ENCODE measurements at places on chromosomes 3 and 15. TPM values are rescaled to one million over a fixed set of nuclear protein-coding genes. Genes with fewer than 3 reads are reported as not detected.
A peak's percentile ranks its signal among the peaks of the same experiment; 100 is the strongest.

Gene TMA7
- 241 TPM for total RNA-seq

Gene PATL2
- total RNA-seq: 36.8 TPM

Gene TRIM71
- not detected for total RNA-seq

Gene DGKG
- 0.13 TPM for total RNA-seq

Gene SELENOK
- 80.9 TPM for total RNA-seq

GRCh38 chr3:171190668-171191067 is 164.1 kb upstream of the SLC2A2 start:
- H3K4me3 ChIP-seq: no peak overlapping the region
- H3K4me1 ChIP-seq: peaks cover 45% of the 10 kb centered on the region
- no peak overlapping the region for H3K27ac ChIP-seq
- H3K27me3 ChIP-seq: no peaks in the 10 kb centered on the region
- no peak for DNase-seq

DNA sequence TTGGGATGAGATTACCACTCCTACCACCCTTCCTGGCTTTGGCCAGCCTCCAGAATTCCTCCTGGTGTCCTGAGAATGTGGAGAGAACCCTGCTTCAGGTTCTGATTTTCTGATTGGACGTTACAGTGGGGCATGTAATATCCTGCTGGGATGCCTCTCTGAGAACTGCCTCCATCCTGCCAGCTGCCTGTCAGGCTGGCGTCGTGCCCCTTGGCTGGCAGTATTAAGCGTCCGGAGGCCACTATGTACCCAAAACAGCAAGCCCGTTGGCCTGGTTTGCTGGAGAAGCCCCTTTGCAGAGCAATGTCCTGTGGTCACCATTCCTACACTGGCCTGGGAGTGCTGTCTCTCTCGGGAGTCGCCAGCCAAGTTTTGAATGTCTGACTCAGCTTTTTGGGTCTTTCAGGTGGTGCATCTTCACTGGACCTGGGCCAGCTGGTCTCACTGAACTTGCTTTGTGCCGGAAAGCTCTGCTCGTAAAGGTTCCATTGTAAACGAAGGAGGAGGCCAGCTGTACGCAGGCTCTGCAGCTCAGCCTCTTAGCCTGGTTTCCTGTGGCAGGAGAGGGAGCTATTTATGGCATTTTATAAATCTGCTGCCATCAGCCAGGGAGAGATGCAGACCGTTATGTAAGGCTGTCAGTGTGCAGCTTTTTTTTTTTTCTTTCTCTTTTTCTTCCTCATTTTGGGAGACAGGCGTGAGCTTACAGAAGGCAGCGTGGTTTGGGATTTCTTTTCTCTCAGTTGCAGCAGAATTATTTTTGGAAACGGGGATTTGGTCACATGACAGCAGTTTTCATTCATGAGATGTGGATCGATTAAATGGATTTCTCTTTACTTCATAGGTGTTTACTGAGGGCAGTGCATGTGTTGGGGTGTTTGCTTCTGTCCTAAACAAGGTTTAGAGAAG is 19.0 kb upstream of the TRAK1 start:
- H3K36me3 ChIP-seq: peaks cover 7% of the 10 kb centered on the region
- H3K27ac ChIP-seq: no peak overlapping the region
- H3K4me3 ChIP-seq: no peak overlapping the region
- no peak for DNase-seq
- no peaks in the 10 kb centered on the region for H3K27me3 ChIP-seq
- no peaks in the 10 kb centered on the region for H3K4me1 ChIP-seq

DNA sequence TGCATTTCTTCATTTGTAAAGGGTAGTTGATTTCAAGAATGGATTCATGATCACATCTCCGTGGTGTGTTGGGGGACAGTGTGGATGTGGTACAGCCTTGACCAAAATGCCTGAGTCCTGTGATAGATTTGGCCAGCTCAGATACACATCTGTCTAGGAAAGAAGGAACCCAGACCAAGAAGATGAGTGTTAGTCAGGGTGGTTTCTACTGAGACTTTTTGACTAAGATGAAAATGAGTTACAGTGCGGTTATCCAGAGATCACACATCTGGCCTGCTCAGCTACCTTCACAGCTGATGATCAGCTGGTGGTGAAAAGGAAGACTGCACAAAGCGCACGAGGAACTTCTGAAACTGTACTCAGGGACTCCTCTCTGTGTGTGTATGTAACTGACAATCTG is 68.0 kb downstream of the FNDC3B start:
- peaks cover 14% of the 10 kb centered on the region for H3K36me3 ChIP-seq
- peak overlapping the region; percentile 94 for H3K27ac ChIP-seq
- peaks cover 2% of the 10 kb centered on the region for H3K27me3 ChIP-seq
- peak; percentile 76 for DNase-seq
- peak overlapping the region; percentile 67 for H3K4me3 ChIP-seq

DNA sequence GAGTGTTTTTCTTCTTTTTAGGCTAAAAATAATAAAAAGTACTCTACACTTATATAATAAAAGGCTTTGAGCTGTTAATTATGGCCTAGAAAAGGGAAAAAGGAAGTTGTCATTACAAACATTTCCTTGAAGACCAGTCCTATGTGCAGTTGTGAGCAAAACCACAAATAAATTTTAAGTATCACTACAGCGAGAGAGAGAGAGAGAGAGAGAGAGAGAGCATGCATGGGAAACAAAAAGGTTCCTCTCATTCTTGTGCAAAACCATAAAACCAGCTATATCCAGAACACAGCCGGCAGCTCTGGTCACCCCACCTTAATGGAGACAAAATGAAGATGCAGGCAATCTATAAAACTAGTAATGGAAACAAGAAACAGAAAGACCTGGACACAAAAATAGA is 33.6 kb downstream of the HEG1 start:
- peak overlapping the region; percentile 24 for H3K27ac ChIP-seq
- no peak for DNase-seq
- H3K36me3 ChIP-seq: peaks cover 73% of the 10 kb centered on the region
- peaks cover 63% of the 10 kb centered on the region for H3K4me1 ChIP-seq
- no peaks in the 10 kb centered on the region for H3K27me3 ChIP-seq

- no peaks in the 10 kb centered on the region for H3K27me3 ChIP-seq
- H3K4me1 ChIP-seq: peaks cover 5% of the 10 kb centered on the region
- H3K4me3 ChIP-seq: no peak overlapping the region
- peak overlapping the region; percentile 38 for H3K27ac ChIP-seq
- DNase-seq: no peak
Observed at GRCh38 chr15:34252545-34252944, 27.7 kb downstream of the EMC4 start.

DNA sequence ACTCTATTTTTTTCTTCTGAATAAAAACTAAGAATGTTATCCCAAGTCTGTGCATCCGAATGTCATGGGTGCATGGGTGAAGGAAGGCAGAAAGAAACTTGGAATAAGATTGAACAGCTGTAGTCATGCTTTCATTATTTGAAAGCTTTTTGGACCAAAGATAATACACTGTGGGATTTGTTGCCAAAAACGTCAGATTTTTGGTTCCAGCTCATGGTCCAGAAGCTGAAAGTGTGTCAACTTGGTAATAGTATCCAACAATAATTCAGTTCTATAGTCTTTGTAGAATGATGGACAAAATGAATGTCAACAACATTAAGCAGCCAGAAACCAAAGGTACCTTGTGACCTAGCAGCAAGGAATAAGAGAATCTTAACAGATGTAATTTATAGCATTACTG is 327.9 kb upstream of the ADAMTS9 start:
- no peaks in the 10 kb centered on the region for H3K36me3 ChIP-seq
- no peak for DNase-seq
- no peaks in the 10 kb centered on the region for H3K27me3 ChIP-seq
- no peak overlapping the region for H3K4me3 ChIP-seq
- H3K4me1 ChIP-seq: no peaks in the 10 kb centered on the region

DNA sequence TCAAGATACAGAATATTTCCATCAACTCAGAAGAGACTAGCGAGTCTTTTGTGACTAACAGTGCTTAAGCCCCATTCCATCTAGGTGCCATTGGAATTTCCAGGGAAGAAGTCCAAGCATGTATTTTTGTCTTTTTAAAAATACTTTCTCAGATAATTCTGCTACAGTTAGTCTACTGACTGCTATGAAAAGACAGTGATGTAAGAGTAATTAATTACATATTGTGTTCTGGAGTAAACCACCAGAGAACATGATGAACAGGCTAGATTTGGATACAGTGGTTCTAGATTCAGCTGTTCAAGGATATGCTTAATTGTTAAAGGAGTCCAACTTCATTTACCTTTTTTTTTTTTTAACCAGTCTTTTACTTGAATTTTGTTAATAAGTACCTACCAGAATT is 34.8 kb upstream of the PAK6 start:
- H3K36me3 ChIP-seq: peaks cover 50% of the 10 kb centered on the region
- no peak overlapping the region for H3K27ac ChIP-seq
- H3K27me3 ChIP-seq: no peaks in the 10 kb centered on the region
- DNase-seq: no peak
- H3K4me3 ChIP-seq: no peak overlapping the region
- H3K4me1 ChIP-seq: no peaks in the 10 kb centered on the region

DNA sequence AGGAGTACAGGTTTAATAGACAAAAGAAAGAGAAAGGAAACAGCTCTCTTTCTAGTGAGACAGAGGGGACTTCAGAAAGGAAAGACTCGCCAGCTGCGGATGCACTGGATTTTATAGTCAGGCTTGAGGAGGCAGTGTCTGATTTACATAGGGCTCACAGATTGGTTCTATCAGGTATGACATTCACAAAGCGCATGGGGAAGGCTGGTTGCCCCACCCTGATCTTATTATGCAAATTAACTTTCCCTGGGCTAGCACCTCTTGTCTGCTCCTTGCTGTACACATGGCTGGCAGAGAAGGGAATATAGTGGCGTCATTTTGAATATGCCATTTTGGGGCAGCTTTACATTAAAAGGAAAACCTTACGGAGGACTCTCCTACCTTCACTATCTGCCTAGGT is 938.4 kb upstream of the SEMA6D start:
- H3K27me3 ChIP-seq: no peaks in the 10 kb centered on the region
- H3K4me1 ChIP-seq: no peaks in the 10 kb centered on the region
- H3K4me3 ChIP-seq: no peak overlapping the region
- no peak overlapping the region for H3K27ac ChIP-seq
- H3K36me3 ChIP-seq: no peaks in the 10 kb centered on the region

DNA sequence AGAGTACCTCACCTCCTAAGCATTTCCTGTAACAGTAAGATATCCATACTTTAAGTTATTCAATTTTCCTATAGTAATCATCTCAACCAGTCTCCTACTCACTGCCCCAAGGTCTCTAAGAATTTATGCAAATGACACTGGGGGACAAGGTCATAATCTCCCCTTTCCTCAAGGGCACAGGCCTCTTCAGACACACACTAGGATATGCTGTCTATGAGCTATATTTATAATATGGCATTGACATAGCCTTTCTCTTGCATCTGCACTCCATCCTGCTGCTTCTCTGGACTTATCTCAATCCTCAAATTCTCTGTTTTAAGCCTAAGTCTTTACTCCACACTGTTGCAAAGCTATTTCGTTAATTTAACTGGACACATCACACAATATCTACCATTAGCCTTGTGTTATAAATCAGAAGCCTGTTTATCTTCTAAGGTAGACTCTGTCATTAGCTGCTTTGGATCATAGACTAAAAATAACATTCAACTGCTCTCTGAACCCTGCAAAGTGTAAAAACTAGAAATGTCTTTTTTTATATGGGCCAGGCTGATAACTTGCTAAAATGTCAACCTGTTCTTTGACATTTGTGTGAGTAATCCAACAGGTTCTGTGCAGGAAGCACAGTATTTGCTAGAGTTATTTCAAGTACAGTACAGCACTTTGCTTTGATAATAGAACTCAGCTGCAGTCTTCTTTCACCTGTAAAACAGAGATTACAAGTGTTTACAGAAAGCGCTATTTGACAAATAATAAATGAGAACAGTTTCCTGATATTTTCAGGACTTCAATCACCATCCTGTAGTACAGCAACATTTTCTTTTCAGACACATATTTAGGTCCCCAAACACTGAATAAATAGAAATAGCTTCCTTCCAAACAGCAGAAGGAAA is 17.8 kb upstream of the SEC62 start:
- no peaks in the 10 kb centered on the region for H3K27me3 ChIP-seq
- H3K4me3 ChIP-seq: no peak overlapping the region
- no peak overlapping the region for H3K27ac ChIP-seq
- DNase-seq: no peak
- H3K4me1 ChIP-seq: peaks cover 6% of the 10 kb centered on the region
- H3K36me3 ChIP-seq: no peaks in the 10 kb centered on the region

DNA sequence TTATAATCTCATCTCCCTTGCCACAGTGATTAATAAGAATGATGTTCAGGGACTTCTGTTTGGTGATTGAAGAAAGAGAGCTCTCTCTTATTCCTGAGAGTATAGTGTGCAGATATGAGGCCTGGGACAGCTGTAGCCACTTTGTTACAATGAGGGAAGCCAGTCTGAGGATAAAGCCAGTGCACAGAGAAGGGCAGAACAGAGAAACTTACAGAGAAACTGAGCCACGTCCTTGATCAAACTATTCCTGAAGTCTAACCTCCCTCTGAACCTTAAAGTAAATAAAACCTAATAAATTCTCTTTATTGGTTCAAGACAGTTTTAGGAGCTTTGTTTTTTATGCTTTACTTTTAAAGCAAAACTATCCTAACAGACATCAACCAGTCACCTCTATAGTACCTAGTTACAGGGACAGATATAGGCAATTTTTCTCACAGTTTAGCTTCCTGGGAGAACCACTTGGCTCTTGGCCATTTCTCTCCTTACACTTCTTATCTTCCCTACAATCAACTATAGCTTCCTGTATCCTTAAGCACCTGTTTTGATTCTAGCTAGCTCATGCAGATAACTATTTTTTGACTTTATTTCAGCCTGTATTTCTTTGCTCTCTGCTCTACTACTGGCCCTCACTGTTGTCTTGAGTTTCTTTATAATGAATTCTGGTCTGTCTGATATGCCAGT is 284.4 kb downstream of the SHQ1 start:
- no peak overlapping the region for H3K4me3 ChIP-seq
- no peak for DNase-seq
- no peaks in the 10 kb centered on the region for H3K4me1 ChIP-seq
- no peaks in the 10 kb centered on the region for H3K36me3 ChIP-seq
- no peak overlapping the region for H3K27ac ChIP-seq

- no peak for DNase-seq
- no peaks in the 10 kb centered on the region for H3K4me1 ChIP-seq
- H3K4me3 ChIP-seq: no peak overlapping the region
- H3K27me3 ChIP-seq: peaks cover 3% of the 10 kb centered on the region
- H3K36me3 ChIP-seq: no peaks in the 10 kb centered on the region
- no peak overlapping the region for H3K27ac ChIP-seq
Observed at GRCh38 chr15:61339516-61339915, 110.4 kb upstream of the RORA start.

- H3K27me3 ChIP-seq: peaks cover 27% of the 10 kb centered on the region
- H3K4me3 ChIP-seq: no peak overlapping the region
- DNase-seq: no peak
Observed at GRCh38 chr3:10574101-10574620, 68.8 kb upstream of the ATP2B2 start.

- H3K4me1 ChIP-seq: peaks cover 15% of the 10 kb centered on the region
- H3K36me3 ChIP-seq: no peaks in the 10 kb centered on the region
- no peak for DNase-seq
- H3K27ac ChIP-seq: no peak overlapping the region
- H3K27me3 ChIP-seq: peaks cover 7% of the 10 kb centered on the region
Observed at GRCh38 chr15:28957606-28958498, 72.1 kb downstream of the APBA2 start.

DNA sequence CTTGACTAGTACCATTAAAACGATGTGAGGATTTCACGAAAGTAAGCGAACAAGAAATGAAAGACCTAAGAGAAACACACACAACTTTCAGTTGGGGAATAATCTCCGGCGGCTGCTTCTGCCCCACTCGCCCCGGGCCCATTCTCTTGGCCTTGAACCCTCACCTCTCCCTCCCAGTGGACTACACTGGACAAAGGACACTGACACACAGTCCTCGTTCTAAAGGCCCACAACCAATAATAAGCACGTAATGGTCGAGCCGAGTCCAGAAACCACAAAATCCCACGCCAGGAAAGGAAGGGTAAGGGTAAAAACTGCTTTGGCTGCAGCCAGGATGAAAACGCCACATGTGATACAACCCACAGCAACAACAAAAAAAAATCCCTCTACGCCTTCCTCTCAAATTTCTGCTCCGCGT is 469 bp downstream of the ZNF770 start:
- peaks cover 46% of the 10 kb centered on the region for H3K4me1 ChIP-seq
- DNase-seq: no peak
- H3K27ac ChIP-seq: peak overlapping the region; percentile 96
- peak overlapping the region; percentile 97 for H3K4me3 ChIP-seq

All from activated CD4-positive, alpha-beta memory T cell treated with anti-CD3 and anti-CD28 coated beads, Interleukin-2, amount 10 ng/mL, durations not matched to agents 7 days and 5 days (primary cell).